ENCODE measurements at places on chromosomes 1 and 21.

- DNase-seq = no peak
These were observed 75.4 kb downstream of the CDC7 start for GRCh38 chr1:91575909-91576519.

GRCh38 chr1:108050158-108050557 is 85.2 kb upstream of the VAV3 start:
- DNase-seq = no peak

- DNase-seq = no peak
These were observed 11.8 kb downstream of the IER5 start for GRCh38 chr1:181100015-181100905.

- no peak for DNase-seq
These were observed 11.1 kb downstream of the HSF2BP start for GRCh38 chr21:43648171-43648570.
